ENCODE measurements at places on chromosomes 7 and 10.
A peak's percentile ranks its signal among the peaks of the same experiment; 100 is the strongest.

GRCh38 chr10:90787393-90788198, 70.2 kb downstream of the HTR7 start:
- peak; percentile 54 for DNase-seq

DNA sequence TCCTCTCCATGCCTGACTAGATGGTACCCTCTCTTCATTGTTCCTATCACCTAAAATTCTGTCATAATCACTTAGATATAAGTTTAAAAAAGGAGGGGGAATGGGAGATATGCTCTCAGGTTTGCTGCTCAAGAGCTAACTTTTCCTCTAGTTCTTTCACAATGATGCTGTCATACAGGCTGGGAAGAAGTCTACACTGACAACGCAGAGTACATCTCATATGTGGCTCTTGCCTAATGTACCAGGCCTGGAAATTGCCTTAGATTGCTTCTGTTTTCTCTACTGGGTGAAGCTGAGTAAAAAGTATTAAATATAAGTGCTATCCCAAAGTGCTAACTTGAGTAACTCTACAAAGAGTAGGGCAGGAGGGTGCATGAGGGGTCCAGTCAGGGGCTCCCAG, 43.8 kb upstream of the BET1 start:
- no peak for DNase-seq

GRCh38 chr10:33272635-33273034, 61.8 kb downstream of the NRP1 start:
- no peak for DNase-seq

- peak; percentile 36 for DNase-seq
Measured at GRCh38 chr10:58385784-58386112, 538 bp downstream of the TFAM start.

- DNase-seq, result no peak
Measured at GRCh38 chr7:112162784-112163506, 43.3 kb downstream of the DOCK4 start.

All from natural killer cell (primary cell).